ENCODE measurements at places on chromosomes 16 and 17.
A peak's percentile ranks its signal among the peaks of the same experiment; 100 is the strongest.

- DNase-seq, result no peak
Measured at GRCh38 chr16:78057803-78058564, 35.6 kb downstream of the CLEC3A start.

DNA sequence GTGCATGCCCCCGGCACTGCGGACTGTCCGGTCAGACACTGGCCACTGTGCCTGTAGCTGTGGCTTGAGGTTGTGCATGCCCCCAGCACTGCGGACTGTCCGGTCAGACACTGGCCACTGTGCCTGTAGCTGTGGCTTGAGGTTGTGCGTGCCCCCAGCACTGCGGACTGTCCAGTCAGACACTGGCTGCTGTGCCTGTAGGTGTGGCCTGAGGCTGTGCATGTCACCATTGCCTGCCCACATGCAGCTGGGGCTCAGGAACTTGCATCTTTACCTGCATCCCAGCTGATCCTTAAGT is 5.2 kb downstream of the MTHFSD start:
- DNase-seq, result no peak

DNA sequence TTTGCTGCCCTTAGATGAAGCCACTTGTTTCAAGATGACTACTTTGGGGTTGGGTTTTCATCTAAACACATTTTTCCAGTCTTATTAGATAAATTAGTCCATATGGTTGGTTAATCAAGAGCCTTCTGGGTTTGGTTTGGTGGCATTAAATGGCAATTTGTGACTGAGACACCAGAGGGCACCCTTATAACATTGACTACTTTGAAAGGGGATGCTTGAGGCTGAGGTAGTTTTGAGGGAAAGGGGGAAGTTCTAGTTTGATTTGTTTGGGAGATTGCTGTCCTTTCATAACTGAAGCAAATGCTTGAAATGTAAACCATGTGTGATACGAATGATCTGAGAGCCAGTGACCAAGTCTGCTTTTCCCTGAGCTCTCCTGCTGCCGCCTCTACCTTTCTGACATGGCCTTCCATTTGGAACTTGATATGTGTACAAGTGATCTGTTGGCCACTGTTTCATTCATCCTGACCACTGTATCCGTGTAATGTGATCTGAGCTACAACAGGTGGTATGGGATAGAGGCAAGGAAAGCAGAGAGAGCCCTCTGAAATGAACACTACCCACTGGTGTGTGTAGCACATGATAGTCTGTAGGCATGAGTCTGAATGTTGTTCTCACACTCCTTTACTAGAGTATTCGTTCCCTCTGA is 5.8 kb upstream of the RARA start:
- no peak for DNase-seq

DNA sequence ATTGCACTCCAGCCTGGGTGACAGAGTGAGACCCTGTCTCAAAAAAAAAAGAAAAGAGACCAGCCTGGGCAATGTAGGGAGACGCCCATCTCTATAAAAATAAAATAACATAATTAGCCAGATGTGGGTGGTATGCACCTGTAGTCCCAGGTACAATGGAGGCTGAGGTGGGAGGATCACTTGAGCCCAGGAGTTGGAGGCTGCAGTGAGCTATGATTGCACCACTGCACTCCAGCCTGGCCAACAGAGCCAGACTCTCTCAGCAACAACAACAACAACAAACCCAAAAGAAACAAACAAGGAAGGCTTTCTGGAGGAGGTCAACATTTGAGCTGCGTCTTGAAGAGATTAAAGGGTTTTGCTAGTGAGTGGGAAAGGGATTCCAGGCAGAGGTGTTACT is 8.3 kb downstream of the EEF2K start:
- no peak for DNase-seq

DNA sequence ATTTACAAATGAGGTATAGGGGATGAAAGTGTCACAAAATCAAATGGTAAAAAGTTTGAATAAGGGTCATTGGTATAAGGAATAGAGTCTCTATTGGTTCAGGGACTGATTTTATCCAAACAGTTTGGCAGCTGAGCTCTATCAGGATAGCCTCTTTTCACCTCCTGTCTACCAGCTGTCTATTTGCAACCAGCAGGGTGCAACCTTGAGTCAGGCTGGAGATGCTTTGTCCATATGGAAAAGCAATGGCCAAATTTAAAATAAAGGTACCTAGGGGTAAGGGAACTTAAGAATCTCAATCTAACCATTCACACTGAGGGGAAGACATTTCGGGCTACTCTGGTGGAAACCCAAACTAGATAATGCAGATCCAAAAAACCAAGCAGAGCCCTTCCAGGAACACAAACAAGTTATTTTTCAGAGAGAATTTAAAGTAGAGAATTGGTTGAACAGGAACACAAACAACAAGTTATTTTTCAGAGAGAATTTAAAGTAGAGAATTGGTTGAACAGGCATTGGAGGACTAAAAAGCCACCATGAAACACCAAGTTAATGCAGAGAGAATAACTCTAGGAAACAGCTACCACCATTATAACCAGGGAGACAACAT is 12.6 kb upstream of the CA10 start:
- peak; percentile 30 for DNase-seq

DNA sequence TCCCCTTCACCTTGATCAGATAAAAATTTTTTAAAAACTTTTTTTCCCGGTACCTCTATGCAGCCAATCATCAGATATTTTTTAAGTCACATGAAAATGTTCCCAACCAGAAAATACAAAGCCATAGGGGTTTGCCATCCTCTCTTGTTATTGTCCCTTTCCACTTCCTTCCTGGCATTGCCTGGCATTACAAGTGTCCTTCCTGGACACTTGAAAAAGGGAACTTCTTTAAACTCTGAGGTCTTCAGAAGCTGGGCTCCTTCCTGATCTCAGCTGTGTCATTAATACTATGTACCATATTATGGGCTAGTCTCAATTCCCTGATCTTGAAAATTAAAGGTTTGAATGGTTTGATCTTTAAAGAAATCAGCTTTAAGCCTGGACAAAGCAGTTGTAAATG is 64.9 kb downstream of the TEX14 start:
- DNase-seq, result no peak

- no peak for DNase-seq
Measured at GRCh38 chr17:69431835-69432234, 17.3 kb downstream of the MAP2K6 start.
